ENCODE measurements at places on chromosomes 6 and 20.

GRCh38 chr20:62214067-62214466 lies 6.0 kb downstream of the HRH3 start:
- DNase-seq = no peak

DNA sequence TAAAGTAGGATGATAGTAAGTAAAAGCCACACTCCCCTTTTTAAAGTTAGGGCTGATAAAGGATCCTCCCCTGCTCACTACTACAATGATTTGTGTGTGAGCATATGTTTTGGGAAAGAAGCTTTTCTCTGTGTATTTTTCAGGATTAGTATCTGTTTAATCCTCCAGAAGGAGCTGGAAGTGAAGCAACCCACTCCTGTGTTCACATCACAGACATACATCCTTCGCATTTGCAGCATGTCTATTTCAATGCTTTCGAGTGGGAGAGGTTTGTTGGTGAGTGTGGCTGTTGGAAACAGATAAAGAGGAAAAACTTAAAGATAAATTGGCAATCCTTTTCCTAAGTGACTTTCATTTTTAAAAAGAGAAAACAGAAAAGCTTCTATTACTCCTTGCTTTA lies 31.6 kb upstream of the RGS17 start:
- no peak for DNase-seq

- no peak for DNase-seq
These were observed 3.1 kb downstream of the PXDC1 start for GRCh38 chr6:3748208-3749066.

DNA sequence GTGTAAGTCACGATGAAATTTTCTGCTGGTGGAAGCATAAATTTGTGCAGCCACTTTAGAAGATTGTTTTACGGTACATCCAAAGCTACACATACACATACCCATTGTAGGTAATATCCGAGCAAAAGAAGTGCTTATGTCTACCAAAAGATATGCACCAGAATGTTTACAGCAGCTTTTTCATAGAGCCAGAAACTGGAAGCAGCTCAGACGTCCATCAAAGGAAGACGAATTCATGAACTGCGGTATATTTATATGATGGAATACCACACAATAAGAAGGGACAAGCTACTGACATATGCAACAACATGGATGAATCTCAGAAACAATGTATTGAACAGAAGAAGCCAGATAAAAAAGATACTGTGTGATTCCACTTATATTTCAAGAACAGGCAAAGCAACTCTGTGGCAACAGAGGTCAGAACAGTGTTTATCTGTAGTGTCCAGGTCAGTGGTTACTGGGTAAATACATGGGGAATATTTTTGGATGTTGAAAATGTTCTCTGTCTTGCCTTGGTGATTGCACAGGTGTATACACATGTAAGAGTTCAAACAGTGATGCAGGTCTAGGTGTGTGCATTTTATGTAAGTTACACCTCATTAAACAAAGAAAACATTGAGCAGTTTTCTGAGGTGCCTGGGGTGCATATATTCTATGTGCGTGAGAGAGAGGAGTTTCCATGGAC lies 51.9 kb upstream of the EXOC2 start:
- DNase-seq = no peak

GRCh38 chr20:54078296-54078984 lies 8.0 kb upstream of the BCAS1 start:
- DNase-seq = no peak

DNA sequence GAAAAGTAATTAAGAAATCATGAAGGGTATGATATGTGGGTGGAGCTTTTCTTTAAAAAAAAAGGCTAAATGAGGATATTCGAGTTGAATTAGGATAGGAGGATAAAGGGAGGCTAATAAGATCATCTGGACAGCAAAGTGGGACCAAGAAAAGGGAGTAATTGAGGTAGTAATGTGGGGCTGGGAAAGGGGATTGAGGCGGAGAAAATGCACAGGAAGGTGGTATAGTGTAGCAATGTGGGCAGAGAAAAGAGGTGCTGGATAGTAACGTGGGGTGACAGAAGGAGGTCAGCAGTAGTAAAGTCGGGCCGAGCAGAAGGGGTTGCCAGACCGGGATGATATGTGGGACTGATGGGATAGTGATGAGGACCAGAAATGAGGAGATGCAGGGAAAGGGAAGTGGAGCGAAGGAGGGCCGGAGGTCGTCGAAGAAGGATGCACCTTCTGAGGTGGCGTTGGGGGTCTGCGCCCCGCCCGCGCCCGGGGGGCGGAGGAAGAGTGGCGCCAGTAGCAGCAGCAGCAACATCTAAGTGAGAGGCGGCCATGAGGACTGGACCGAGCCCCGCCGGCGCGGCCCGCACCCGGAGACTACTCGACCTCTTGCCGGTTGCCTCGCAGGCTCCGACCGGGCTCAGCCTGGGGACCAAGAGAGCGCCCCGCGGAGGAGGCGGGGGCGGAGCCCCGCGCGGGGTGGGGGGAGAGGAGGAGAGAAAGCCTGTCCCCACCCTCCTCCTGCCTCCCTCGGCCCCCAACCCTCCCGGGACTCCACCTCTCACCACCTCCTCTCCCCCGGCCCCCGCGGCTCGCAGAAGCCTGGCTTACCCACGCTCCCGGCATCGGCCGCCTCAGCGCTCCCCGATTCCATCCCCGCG lies 887 bp downstream of the GABBR1 start:
- DNase-seq = no peak

DNA sequence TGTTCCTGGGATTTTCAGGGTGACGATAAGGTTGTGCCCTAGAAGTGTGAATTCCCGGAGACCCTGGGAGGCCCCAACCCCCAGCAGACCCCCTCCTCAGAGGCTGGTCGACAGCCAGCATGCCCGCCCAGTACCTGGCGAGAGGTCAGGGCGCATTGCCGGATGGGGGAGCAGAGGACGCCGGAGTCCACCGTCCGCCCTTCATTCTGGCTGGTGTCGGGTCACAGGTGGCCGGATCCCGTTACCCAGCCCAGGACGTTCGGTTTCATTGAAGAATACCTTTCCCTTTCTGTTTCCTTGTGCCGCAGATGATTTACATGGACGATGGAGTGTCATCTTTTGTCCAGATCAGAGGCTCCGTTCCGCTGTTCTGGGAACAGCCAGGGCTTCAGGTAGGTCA lies 61.3 kb downstream of the SYNJ2 start:
- no peak for DNase-seq
